ENCODE measurements at places on chromosomes 2 and 18.

DNA sequence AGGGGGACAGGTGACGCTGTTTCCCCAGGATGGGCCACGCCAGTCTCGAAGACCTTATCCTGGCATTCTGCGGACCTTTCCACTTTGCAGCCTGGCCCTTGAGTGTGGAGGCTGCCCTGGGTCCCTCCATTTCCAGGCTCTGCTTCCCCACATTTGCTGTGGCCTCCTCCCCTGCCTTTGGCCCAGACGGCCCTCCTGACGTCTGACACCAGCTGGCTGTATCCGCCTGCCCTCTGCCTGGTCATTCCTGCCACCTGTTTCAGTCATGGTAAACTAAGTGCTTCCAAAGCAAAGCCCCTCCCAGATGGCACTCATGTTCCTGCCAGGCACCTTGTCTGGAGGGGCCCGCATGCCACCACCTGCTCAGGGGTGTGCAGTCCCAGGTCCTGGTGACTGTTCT, 95.1 kb downstream of the ASB1 start:
- DNase-seq = no peak

DNA sequence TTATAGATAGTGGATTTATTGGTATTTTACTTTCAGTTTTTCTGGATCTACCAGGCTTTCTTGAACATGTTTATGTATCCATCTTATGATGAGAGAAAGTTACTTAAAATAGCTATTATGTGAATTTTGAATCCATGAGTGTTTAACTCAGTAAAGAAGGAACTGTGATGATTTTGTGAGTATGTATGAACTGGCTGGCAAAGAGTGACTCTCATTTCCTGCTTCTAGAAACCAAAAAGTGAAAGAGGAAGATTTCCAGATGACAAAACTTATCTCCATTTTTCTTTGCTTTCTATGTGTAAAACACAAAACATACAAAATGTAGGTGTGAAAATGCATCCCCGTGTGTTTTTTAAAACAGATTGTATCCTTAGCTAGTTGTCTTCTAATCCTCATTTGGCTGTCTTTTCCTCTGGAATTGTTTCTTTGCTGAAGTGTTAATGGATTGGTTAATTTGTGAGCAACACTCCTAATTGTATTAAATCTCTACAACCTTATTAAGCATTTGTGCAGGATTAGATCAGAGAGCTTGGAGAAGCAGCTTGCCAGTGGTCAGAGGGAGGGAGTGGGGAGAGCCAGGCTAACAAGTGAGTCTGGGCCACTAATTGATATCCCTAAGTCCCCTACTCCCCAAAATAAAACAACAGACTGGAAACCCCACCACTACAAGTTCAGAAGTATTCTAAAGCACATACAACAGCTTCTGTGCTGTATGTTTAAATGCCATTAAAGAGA, 23.9 kb downstream of the PTPRM start:
- DNase-seq = no peak

DNA sequence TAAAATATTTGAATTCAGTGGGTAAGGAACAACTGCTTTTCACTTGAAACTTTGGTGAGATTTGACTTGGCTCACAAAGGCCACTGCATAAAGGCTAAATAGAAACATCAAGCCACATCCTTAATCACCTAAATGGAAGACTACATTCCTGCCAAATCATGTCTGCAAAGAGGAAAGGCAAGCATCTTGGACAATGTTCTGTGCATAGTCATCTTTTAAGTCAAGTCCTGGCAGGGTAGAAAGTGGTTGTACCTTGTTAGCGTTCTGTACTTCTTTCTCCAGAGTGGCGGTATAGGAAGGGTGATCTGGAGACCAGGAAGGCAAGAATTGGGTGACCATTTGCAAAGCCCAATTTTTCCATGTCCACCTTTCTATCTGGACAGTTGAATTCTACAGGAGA, 121.4 kb upstream of the SLC14A2 start:
- no peak for DNase-seq

DNA sequence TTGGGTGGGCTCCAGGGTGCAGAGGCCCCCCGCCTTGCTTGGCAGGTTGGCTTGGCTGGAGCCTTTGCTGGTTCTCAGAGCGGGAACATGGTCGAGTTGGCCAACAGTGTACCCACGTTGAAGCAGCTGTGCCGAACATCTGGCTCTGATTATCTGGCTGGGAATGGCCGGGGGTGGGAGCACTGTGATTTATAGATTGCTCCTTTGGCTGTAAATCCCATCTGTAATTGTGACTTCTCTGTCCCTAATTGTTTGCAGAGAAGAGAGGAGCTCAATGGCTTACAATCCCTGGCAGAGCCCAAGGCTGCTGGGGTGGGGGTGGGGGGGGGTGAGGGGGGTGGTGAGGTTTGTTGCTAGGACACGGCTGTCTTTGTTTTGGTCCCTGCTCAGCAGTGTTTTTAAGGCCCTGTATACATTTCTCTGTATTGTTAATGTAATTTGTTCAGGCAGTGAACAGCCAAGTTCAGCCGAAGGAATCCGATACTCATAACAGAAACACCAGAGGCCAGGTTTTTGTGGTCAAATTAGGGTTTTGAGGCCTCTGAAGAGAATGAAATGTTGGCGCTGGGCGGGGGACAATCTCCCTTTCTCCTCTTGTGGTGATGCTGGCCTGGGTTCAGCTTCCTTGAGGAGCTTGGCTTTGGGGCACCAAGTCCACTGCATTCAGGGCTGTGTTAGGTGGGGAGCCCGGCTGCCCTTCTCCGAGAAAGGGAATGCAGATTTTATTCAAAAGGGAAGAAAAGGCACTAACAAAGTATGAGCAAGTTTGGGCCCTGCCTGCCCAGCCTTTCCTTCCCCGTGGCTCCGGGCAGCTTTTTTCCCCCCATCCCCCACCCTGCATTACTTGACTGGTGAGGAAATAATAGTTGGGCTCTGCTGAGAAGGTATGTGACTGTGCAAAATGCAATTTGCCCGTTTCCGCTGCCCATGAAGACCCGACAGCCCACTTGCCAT, 82.5 kb downstream of the TCF7L1 start:
- peak; percentile 83 for DNase-seq

GRCh38 chr2:145464866-145465265, 944.9 kb upstream of the ZEB2 start:
- no peak for DNase-seq

DNA sequence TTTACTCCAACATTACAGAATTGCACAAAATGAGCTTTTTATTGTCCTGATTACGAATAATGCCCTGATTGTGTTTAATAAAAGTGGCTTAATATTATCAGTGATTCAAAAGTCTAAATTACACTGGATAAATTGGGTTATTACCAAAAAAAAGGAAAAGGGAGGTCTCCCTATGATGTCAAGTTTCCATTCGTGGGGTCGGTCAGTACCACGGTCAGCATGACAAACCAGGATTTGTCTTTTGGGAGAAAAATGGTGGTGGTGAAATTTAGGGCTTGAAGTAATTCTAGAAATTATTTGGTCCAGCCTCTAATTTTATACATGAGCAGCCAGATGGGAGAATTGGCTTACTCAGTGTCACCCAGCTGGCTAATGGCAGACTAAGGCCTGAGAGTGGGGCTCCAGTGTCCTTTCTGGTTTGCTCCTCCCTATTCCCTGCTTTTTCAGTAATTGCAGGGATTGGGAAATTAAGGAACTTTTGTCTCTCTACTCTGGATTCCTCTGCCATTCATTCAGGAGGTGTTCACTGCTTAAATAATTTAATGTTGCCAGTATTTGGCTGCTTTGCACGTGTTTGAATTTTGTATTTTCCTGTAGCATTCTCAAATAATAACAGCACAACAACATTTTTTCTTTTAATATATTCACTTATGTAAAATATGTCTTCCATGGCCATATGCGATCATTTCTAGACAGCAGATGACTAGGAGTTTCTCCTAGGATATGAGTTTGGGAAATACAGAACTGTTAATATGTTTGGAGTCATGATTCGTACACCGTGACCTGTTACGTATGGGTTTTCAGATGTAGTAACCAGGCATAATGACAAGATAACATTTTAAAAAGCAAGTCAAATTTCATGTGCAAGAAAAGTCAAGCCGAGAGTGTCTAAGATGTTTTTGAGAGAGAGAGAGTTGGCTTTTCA, 128.9 kb upstream of the NOSTRIN start:
- no peak for DNase-seq
